Stimulated activated CD8-positive, alpha-beta memory T cell treated with anti-CD3 and anti-CD28 coated beads, Interleukin-7, amount 100 ng/mL, for 48 hours (primary cell): ENCODE measurements at places on chromosomes 7 and 10.

DNA sequence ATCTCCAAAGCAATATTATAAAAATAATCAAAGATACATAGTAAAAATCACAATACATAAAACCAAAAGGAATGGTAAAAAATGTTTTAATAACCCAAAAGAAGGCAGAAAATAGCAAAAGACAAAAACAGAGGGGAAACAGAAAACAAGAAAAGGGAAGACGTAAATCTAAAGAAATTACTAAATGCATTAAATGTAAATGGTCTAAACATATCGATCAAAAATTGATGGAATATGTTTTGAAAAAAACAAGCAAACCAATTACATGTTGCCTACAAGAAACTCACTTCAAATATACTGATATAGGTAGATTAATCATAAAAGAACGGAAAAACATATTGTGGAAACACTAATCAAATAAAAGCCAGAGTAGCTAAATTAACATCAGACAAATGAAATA is 369.1 kb downstream of the GRID1 start:
- DNase-seq: no peak

- DNase-seq: no peak
Measured at GRCh38 chr10:81314471-81314870, 560.5 kb upstream of the NRG3 start.

DNA sequence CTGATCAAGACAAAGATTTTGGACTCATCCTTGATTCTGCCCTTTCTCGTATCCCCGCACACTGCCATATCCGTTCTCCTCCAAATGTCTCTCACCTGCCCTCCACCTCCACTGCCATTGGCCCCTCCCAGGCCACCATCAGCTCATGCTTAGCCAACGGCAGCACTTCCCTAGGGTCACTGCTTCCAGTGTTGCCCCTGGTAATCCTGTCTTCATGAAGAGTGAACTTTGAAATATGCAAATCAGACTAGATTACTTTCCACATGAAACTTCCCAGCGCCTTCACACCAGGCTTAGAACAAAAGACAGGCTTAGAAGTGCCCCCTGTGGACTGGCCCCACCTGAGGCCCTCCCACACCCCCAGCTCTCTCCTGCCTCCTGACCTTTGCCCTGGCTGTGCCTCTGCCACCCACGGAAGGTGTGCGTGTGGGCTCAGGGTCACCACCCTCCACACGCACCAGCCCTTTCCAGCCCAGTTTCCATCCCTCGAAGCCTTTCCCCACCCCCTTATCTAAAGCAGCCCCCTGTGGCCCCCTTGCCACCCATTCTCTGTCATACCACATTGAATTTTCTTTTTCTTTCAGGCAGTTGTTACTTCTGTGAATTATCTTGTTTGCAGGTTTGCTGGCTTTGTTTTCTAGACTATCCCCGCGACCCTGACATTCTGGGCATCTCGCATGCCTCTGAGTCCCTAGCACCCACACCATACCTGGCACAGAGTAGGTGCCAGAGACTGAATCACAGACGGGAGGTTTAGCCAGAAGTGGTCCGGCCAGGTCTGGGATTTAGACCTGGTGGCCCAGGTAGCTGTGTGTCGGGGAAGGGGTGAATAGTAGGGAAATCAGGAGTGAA is 26.8 kb upstream of the C10orf53 start:
- DNase-seq: no peak

- no peak for DNase-seq
Measured at GRCh38 chr7:55502124-55502857, 70.0 kb downstream of the VOPP1 start.

GRCh38 chr10:62726638-62727037 is 77.9 kb upstream of the ADO start:
- no peak for DNase-seq

GRCh38 chr7:29086545-29086944 is 59.8 kb downstream of the CPVL start:
- DNase-seq: no peak

DNA sequence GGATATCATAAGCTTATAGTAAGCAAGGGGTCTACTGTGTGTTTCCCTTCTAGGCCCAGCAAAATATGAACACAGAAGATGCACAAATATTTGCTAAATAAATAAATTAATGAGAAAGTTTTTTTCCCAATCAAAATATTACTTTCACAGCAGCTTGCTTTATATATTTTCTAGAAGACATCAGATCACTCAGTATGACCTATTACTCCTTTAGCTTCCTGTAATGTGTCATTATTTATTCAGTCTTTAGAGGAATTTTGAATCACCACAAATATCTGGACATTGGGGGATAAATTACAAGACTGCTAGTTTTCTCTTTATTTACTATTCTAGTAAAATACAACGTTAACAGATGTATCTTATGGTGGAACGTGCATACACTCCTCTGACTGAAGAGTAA is 765.8 kb upstream of the POM121L12 start:
- DNase-seq: no peak

DNA sequence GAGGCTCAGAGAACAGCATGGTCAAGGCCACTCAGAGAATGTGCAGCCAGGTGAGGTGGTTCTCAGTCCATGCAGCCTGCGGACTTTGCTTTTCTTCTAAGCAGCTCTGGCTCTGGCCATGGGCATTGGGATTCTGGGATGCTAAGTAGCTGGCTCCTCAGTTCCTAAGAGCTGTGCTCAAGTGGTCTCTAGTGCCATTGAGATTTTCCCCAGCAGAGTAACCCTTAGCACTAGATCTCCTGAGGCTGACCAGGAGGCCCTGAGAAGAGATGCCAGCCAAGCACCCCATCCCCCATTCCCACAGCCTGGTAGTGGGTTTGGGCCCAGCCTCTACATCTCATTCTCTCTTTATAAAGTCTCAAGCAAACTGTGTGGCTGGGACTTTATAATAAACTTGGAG is 77.1 kb downstream of the KCNMA1 start:
- no peak for DNase-seq

- DNase-seq: no peak
Measured at GRCh38 chr7:157738066-157738460, 401.3 kb downstream of the DNAJB6 start.

DNA sequence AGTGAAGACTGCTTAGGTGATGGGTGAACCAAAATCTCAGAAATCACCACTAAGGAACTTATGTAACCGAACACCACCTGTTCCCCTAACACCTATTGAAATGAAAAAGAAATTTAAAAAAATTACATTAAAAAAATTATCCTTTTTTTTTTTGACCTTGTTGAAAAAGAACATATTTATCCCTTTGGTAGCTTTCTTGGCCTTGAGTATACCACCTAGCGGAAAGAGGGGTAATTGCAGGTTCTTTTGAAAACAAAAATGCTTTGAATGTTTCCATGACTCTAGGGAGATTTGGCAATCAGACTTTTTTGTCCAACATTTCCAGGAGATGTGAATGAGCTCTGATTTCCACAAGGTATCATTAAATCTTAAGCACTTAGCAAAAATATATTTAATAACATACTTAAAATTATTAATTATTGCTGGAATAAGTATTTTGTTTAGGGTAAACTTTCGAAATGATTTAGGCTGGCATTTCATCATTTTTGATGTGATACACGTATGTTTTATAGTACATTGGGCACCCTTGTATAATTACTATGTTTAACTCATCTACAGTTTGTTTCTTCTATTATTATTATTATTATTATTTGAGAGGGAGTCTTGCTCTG is 47.0 kb upstream of the ELMO1 start:
- DNase-seq: no peak

- DNase-seq: no peak
Measured at GRCh38 chr7:89826121-89826520, 328.1 kb upstream of the STEAP1 start.

- DNase-seq: no peak
Measured at GRCh38 chr10:125102821-125103220, 57.5 kb downstream of the CTBP2 start.

DNA sequence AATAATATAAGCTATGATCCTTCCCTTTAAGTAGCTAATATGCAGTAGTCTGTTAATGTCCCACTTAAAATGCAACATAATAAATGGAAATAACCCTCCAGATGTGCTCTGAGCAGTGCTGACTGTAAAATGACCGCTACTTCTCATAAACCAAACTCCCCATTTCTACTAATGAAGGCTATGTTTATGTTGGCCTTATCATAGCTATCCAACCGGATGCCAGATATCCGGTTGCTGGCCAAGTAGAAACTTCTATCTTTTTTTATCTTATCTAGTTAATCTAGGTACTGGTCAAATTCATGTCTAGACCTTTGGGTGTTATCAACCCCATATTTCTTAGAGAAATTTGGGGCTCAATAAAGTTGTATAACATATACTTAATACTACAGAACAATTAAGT is 56.6 kb downstream of the CHRM2 start:
- DNase-seq: no peak

- no peak for DNase-seq
Measured at GRCh38 chr7:141550386-141551093, 670 bp upstream of the AGK start.

DNA sequence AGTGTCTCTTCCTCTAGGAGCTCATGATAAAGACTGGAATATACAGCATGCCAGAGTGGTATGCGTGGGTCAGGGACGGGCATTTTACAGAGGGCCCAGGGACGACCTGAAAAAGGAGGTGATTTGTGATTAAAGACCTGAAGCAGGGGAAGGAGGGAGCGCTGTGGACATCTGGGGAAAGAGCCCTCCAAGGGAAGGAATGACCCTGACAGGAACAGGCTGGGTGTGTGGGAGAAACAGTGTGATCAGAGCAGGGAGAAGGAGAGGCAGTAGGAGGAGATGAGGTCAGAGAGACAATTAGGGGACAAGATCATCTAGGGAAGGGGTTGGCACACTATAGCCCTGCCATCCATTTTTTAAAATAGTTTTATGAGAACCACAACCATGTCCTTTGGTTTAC is 3.4 kb upstream of the RASSF4 start:
- no peak for DNase-seq

- DNase-seq: no peak
Measured at GRCh38 chr10:72044417-72045041, 43.8 kb downstream of the SPOCK2 start.

DNA sequence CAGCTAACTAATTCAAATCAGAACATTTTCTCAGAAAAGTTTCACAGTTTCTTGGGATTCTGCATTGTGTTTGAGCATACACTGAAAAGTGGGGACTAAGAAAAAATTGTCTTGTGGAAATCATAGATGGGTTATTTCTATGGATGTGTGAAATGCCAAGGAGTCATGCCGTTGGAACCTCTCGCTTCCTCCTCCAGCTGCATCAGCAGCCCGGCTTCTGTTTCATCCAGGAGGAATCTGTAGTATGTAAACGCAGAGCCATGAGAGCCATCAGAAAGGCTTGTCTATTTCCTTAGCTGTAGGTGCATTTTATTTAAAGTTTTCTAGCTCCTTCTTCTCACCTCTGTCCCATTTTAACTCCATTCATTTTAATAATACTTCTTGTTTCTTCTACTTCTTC is 1144.1 kb downstream of the GATA3 start:
- DNase-seq: no peak

- DNase-seq: no peak
Measured at GRCh38 chr10:58436071-58436470, 50.9 kb downstream of the TFAM start.

DNA sequence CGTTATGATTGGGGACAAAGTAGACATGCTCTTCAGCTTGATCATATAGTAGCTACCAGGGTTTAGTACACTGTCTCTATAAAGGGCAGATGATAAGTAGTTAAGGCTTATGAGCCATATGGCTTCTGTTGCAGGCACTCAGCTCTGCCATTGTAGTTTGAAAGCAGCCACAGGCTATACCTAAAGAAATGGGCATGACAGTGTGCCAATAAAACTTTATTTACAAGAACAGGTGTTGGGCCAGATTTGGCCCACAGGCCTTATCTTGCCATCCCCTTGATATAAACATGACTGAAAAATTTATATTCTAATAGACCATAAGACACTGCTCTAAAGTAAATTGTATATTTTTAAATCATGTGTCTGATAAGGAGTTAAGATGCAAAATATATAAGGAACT is 36.6 kb downstream of the GRK5 start:
- DNase-seq: no peak

- DNase-seq: no peak
Measured at GRCh38 chr7:126493801-126494200, 758.9 kb downstream of the GRM8 start.

- no peak for DNase-seq
Measured at GRCh38 chr7:4269746-4270145, 412.3 kb upstream of the FOXK1 start.

DNA sequence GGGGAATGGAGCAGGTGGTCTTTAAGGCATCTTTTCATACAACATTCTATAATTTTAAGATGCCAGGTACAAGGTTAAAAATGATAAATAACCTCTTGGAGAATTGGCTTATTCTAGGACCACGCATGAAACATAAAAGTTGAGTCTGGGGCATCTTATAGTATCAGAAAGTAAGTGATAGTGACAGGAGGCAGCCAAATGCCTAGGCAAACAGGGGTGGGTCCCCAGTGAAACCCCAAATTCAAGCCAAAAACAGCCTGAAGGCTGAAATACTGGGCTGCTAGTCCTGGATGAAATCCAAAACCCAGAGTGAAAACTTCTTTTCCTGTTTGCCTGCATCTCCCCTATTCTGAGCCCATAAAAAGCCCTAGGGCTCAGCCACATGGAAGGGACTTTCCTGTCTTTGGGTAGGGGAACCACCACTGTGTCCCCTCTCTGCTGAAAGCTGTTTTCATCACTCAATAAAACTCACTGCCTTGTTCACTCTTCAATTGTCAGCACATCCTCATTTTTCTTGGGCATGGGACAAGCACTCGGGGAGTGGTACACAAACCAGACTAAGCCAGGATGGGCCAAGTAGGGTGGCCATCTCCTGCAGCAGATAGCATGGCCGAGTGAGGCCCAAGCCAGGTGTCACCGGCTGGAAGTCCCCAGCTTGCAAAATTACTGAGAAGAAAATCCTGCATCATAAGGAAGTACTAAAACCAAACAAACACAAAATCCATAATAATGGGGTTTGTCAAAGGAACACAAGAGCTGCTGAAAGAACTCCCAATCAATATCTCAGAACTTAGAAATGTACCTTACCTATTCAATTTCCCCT is 241.6 kb upstream of the GALNT17 start:
- no peak for DNase-seq
